ENCODE measurements at places on chromosomes 3 and 15.

GRCh38 chr3:55755516-55756205 lies 268.6 kb upstream of the WNT5A start:
- DNase-seq: no peak

DNA sequence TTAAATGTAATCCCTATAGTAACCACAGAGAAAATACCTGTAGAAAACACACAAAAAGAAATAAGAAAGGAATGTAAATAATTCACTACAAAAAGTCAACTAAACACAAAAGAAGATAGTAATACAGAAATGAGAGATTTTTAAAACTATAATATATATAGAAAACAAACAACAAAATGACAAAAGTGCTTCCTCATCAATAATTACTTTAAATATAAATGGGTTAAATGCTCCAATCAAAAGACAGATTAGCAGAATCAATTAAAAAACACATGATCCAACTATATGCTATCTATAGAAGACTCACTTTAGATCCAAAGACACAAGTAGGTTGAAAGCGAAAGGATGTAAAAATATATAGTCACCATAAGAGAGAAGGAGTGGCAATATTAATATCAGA lies 45.8 kb downstream of the FRMD5 start:
- no peak for DNase-seq

GRCh38 chr15:78206326-78207109 lies 27.8 kb downstream of the ACSBG1 start:
- no peak for DNase-seq

GRCh38 chr15:73389971-73390544 lies 21.3 kb upstream of the HCN4 start:
- DNase-seq: no peak

GRCh38 chr3:129608087-129608935 lies 1.8 kb upstream of the PLXND1 start:
- peak; percentile 23 for DNase-seq

GRCh38 chr3:171984883-171985282 lies 54.5 kb upstream of the FNDC3B start:
- no peak for DNase-seq

- no peak for DNase-seq
These were observed 106.0 kb upstream of the LRIG1 start for GRCh38 chr3:66606868-66607267.

DNA sequence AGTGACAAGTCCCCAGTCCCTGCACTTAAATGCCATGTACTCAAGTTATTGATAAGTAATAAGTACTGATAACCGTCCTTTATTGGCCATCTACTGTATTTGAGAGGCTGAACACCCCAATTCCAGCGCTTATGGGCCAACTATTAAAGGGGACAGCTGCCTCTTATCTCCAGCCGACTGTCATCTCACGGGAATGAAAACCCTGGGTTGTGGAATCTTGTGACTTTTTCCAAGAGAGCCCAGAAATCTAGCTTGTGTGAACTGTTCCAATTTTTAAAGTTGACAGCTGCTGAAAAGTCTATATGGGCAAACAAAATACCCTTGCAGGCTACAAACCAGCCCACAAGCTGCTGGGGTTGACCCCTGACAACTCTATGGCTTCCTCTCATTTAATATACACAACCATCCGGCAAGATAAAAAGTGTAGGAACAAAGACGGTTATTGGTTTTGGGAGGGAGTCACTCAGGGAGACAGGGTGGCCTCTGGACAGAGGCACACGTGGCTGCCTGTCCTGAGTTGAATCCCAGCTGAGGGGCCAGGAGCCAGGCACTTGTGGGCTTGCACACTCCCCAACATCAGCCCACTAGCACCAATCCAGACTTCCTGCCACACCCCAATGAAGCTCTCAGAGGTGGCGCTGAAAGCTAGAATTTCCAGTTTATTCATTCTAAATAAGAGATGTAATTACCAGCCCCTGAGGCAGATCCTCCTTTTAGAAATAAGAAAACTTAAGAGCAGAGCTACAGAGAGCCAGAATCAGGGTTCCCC lies 16.2 kb downstream of the SPSB4 start:
- no peak for DNase-seq

GRCh38 chr3:188176476-188176875 lies 22.5 kb downstream of the LPP start:
- no peak for DNase-seq

GRCh38 chr3:26652164-26652563 lies 29.6 kb downstream of the LRRC3B start:
- DNase-seq: no peak

- peak; percentile 70 for DNase-seq
These were observed 37.2 kb upstream of the DENND4A start for GRCh38 chr15:65829130-65829764.
